ENCODE measurements at places on chromosomes 7 and 10.

DNA sequence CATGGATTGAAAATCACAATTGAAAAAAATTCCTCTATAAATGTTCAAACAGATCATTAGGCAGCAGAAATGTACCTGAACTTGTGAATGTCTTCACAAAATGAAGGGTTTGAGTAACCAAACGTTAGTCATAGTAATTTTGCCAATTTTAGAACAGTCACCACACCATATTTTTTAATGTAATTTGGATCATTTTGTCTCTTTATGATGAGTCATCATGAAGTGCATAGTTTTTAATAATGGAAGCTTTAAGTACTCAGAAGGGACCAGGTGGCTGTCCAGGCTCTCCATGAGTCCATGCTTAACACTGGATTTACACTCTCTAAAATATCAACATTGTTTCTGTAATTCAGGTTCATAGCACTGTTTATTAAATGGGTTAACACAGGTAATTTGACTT, 219.2 kb downstream of the ETV1 start:
- no peak for DNase-seq

- no peak for DNase-seq
Observed at GRCh38 chr7:132614428-132615318, 38.4 kb upstream of the PLXNA4 start.

DNA sequence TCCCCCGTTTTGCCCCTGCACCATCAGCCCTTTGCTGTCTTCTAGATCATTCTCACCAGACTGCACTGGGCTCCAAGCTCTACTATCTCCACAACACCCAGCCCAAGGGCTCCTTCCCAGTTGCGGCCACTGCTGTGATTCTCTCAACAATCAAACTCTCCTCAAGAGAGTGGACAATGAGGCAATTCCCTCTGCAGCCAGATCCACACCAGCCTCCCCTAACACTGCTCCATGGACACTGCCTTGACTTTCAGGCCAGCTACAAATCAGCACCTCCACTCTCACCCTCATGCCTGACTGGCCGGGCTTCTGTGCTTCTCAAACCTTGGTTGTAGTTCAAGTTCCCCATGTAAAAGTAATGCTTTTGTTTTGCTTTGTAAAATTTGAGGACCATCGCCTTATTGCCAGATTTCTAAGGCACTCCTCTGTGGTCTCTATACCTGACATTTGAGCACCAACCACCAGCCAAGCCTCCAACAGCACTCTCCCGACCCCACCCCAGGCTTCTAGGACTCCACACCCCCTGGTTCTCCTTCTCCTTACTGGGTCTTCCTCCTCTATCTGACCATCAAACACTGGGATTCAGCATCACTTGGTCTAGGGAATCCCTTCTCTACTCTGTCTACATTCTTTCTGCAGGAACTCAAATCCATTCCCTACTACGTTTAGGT, 45.4 kb downstream of the PPIF start:
- DNase-seq, result no peak

GRCh38 chr10:73058057-73058591, 38.5 kb downstream of the P4HA1 start:
- DNase-seq, result no peak

DNA sequence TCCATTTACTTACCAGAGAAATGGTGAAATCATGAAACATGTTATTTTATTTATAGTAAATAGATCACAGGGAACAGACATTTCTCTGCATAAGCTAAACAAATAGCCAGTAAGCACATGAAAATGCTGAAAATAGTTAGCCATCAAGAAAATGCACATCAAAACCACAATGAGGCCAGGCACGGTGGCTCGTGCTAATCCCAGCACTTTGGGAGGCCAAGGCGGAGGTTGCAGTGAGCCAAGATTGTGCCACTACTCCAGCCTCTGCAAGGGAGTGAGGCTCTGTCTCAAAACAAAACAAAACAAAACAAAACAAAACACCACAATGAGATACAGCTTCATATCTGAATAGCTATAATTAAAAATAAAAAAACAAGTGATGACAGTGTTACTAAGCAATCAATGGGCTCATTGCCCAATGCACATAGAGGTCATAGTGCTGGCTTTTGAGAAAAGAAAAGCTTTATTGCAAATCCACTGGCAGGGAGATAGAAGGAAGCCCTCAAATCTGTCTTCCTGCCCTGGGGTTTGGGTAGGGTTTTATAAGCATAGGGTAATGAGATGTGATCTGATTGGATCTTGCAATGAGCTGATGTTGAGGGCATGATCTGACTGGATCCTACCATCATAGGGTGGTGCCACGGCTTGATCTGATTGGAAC, 16.2 kb downstream of the CSTF2T start:
- no peak for DNase-seq

DNA sequence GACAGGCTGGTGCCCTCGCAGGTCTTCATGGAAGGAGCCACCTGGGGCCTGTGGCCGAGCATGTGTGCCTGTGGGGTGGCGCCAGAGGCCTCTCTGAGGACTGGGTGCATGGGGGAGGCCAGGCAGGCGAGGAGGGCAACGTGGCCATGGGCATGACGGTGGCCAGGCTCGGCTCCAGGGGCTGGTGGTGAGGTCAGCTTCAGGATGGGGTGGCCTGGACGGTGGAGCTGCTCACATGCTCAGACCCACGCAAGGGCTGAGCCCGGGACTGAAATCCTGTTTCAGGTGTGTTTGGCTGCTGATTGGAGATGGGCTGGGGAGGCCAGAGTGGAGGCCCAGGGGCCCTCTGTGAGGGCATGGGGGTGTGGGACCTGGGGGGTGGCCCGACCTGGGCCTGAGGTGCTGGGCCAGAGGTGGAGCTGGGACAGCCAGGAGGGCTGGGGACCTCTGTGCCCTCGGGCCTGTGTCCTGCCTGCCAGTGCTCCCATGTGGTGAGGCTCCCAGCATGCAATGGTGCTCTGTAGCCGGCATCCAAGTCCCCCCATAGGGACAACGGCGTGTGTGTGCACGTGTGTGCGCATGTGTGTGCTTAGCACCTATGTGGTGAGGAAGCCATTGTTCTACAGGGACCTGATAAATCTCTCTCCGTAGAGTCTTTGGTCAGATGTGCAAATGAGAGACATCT, 71.1 kb downstream of the INPP5A start:
- no peak for DNase-seq

DNA sequence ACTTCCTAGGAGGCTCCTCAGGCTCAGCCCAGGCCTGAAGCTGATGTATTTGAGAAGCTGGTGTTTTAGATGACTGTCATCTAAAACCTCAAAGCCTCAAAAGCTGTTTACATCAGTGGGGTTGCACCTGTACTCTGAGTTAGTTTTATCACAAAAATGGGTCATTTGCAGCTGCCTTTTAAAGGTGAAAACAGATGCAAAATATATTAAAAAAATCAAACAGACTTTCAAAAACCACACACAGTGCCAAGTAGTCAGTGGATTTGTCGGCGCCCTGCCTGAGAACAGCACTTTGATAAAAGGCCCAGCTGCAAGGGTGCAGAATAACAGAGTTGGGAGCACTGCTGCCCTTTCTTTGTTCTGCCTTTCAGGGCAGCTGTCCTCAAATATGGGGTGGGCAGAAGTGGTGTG, 103.0 kb downstream of the VOPP1 start:
- DNase-seq, result peak; percentile 43

DNA sequence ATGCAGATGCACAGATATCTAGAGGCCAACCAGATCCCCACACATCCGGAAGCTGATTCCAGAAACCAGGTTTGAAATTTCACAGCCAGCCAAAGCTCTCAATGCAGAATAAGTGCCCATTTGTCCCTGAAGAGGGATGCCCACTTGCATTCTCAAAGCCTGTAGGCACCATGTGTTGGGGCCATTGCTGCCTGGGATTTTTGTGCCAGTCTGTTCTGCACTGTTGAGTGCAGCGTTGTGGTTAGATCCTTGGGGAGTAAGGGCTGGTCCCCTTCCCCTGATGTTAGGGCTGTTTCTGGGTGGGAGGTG, 62.4 kb downstream of the EEPD1 start:
- DNase-seq, result no peak

- DNase-seq, result no peak
Observed at GRCh38 chr10:71964098-71964742, at the start of gene CHST3. Gene CHST3 (plus strand): TSS chr10:71964395. CDS start chr10:72005843, 41,448 bp downstream.

GRCh38 chr10:125778556-125778955, 2.9 kb upstream of the MMP21 start:
- no peak for DNase-seq

DNA sequence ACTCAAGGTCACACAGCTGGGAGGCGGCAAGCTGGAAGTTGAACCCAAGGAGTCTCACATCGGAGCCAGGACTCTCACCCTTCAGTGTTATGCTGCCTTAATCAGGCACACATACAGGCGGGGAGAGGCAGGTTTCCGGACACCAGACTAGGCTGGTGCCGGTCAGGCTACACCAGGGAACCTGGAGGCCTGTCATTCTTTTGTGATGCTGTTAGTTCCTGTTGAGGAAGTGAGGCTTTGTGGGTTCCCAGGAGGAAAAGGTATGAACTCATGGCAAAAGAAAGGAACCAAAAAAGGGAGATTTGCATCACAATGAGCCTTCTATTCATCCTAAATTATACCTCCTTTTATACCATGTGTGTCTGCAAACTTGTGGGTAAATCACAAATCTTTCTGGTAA, 103.8 kb downstream of the TCF7L2 start:
- no peak for DNase-seq

DNA sequence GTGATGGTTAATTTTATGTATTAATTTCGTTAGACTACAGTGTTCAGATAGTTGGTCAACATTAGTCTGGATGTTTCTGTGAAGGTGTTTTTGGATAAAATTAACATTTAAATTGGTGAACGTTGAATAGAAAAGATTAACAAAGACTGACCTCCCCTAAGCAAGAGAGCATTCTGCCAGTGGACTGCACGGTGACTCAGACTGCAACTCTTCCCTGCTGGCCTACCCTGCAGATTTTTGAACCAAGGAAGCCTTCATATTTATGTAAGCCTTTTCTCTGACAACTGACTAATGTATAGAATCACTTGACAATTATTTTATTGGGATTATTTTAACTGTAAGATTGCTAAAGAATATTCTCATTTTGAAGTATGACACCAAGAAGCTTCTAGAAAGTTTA, 7.9 kb upstream of the ZNF248 start:
- no peak for DNase-seq

Measured in CD4-positive, alpha-beta T cell (primary cell).